Ovary (tissue), 10 donors: ENCODE measurements at places on chromosomes 12 and 14.

GRCh38 chr12:49089821-49090773, 4.5 kb downstream of the DHH start:
- peak; percentile 52 for DNase-seq

DNA sequence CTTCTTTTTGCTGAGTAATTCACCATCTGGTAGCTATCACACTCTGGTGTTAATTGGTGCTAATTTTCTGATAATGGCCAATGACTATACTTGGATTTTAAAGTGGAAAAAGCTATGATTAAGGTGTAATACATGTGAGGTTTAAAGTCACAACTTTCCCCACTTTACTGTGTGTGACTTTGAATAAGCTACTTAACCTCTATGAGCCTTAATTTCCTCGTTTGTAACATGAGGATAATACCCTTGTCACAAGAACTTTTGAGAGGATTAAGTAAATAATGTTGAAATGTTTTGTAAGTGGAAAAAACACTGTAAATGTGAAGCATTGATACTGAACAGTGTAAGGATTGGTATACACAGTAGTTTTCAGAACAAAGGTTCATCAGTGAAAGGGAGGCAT, 65.3 kb downstream of the MSRB3 start:
- no peak for DNase-seq

DNA sequence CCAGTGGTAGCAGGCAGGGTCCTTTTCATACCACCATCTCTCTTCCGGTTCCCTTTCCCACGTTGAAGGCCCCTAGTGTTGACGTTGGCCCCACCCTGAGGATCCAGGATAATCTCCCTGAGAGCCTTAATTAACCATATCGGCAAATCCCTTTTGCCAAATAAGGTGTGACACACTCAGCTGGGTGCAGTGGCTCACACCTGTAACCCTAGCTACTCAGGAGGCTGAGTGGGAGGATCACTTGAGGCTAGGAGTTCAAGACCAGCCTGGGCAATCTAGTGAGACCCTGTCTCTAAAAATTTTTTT, 2.8 kb upstream of the TMEM119 start:
- no peak for DNase-seq

DNA sequence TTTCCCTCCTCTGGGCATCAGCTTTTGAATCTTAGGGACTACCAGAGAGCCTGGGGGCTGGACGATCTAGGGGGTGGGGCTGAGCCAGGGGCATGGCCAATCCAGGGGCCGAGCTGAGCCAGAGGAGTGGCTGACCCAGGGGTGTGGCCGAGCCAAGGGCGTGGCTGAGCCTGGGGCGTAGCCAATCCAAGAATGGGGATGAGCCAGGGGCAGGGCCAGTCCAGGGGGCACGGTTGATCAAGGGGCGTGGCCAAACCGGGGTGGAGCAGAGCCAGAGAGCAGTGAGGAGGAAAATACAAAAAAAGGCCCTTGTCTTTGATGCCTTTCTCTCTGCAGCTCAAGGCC, 219.3 kb upstream of the NOS1 start:
- DNase-seq = no peak

DNA sequence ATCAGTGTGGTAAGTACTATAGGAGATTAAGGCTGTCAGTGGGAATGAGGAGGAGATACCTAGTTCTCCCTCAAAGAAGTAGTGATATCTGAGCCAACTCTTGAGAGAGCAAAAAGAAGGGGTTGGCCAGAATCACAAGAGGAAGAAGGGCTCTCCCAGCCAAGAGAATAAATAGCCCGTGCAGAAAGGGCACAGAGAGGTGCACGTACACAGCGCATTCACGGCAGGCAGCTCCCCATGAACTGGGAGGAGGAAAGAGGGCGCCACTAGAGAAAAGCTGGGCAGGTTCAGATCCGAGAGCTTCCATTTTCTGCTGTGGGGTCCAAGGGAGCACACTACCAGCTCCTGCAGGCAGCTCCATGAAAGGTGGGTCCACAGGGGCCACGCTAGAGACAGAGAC, 59.9 kb downstream of the PPP2R5E start:
- DNase-seq = no peak

DNA sequence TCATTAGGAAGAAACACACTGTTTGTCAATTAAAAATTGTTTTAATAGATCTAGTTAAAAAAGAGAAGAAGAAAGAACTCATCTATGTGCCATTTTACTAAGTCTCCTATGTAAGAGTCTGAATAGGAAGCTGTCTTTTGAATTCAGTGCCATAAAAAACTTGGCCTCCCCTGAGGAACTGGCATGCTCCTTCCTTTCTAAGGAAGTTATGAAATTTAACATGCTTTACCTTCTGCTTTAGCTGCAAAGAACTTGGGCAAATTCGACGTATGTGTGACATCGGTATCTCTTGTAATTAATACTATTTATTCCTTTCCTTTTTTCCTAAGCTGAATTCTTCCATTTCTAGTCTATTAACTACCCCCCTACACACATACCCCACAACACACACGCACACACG, 12.5 kb downstream of the TM7SF3 start:
- DNase-seq = no peak

- no peak for DNase-seq
Measured at GRCh38 chr14:102508410-102508773, 1.2 kb downstream of the ANKRD9 start.

DNA sequence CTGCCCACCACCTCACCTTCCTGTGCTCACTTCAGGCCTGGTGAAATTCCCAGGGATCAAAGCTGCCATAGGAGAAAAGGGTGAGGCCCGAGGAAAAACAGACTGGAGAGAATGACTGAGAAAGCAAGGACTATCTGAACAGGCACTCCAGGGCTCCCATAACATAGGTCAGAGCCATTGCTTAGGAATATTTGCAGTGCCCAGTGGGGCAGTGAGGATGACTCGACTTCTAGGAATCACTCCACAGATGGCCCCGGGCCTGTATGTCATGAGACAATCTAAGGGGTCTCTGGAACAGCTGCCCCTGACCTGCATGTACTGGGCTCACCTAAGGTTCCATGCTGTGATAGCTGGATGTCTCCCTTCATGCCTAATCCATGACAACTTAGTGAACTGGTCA, 51.6 kb downstream of the GPHB5 start:
- no peak for DNase-seq

GRCh38 chr12:44433659-44434058, 442.5 kb downstream of the NELL2 start:
- no peak for DNase-seq

- DNase-seq = no peak
Measured at GRCh38 chr14:84303140-84303539, 1226.8 kb upstream of the FLRT2 start.

GRCh38 chr12:75728826-75729225, 217.4 kb upstream of the KRR1 start:
- DNase-seq = no peak

DNA sequence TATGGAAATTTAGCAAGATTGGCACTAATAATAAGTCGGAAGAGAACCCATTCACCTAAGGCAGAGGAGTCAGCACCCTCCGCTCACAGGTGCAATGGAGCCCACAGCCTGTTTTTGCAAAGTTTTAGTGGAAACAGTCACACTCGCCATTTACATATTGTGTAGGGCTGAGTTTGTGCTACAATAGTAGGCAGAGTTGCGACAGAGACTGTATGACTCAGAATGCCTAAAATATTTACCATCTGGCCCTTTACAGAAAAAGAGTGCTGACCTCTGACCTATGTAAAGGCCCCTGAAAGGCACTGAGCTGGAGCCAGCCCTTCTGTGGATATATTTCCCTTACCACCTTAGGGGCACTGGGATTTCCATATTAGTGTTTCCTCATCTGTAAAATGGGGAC, 79.0 kb downstream of the PRIMA1 start:
- no peak for DNase-seq

- DNase-seq = no peak
Measured at GRCh38 chr12:1814266-1814665, 6.1 kb upstream of the LRTM2 start.

- no peak for DNase-seq
Measured at GRCh38 chr12:59429766-59430165, 166.1 kb upstream of the SLC16A7 start.

- DNase-seq = no peak
Measured at GRCh38 chr12:5026342-5026938, 17.2 kb upstream of the KCNA5 start.

DNA sequence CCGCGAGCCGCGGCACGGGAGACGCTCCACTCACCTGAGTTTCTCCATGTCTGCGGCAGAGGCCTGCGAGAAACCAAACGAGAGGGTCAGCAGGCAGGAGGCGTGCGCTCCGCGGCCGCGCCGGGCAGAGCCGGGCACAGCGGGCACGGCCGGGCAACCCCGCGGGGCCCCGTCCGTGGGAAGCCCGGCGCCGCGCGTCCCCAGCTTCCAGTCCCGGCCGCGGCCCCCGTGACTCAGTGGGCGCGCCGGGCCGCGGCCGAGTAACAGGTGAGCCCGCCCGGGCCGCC, 19.4 kb downstream of the BEGAIN start:
- DNase-seq = no peak

- DNase-seq = no peak
Measured at GRCh38 chr12:115461401-115461800, 777.4 kb upstream of the TBX3 start.

DNA sequence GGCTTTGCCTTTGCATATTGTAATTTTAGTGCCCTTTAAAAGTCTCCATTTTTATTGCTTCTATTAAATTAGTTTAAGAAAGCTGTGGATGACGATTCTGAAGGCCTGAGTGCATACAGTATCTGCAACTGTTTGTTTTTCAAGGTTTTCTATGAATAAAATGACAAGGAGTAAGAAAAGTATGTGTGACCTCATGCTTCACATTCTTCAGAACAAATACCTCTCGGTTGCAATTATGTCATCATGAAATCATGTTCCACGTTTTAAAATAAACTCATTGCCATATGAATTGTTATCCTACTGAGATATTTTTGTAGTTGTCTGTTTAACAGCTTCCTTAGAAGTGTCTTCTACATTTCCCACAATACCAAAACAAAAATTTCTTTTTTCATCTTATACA, 374.6 kb downstream of the MDGA2 start:
- no peak for DNase-seq

DNA sequence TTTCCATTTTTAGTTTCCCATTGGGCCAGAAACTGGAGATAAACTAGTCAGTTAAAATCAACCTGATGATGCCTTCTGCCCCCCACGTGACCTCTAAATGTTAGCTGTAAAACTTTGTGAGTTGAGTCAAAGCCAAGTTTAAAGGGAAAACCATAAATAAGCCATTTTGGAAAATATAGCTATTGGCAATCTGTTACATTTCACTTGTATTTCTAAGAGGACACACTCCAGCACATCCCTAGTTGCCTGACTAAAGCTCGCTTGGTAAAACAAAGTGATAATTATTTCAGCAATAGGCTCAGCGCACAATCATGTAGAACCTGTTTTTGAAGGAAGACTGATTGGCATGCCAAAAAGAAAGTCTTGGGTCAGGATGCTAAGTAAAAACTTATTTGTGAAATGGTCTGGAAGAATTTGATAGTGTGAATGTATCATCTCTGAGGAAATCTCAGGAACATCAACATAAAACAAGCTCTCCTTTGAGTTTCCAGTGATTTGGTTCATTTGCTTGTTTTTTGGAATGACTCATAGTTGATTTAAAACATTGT, 49.2 kb upstream of the AEBP2 start:
- no peak for DNase-seq

- DNase-seq = no peak
Measured at GRCh38 chr12:105835580-105836241, 303.0 kb downstream of the NUAK1 start.

GRCh38 chr12:53856132-53856531, 82.5 kb upstream of the HOXC13 start:
- no peak for DNase-seq

DNA sequence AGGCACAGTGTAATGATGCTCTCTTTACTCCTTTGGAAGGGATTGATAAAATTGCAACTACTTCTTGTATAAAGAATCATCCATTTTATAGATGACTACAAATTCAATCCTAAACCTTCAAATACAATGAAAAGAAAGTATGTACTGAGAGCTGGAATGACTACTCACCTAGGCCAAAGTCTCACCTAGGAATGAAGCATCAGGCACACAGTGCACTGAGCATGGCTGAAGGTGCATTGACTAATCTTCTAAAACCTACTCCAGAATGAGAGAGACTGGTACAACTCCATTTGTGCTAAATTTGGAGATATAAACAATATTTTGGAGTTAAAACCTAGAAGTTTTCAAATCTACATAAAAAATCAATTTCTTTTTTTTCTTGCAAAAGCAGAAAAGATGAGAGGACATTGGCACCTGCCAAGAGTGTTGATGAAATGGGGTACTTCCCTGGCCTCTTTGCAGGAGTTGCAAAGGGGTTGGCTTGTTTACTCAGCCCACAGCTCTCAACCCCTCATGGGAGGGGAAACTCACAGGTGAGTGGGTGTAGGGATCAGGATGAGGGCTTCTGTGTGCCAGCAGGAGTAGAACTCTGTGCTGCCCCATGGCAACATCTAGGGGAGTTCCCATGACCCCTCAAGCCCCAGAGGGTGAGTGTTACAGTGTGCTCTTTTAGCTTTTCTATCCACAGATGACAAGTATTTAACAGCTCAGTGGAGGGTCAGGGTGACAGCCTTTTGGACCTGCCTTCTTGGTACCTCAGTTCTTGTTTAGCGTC, 31.3 kb downstream of the CLECL1 start:
- no peak for DNase-seq

GRCh38 chr12:24378548-24379407, 429.3 kb upstream of the SOX5 start:
- no peak for DNase-seq

DNA sequence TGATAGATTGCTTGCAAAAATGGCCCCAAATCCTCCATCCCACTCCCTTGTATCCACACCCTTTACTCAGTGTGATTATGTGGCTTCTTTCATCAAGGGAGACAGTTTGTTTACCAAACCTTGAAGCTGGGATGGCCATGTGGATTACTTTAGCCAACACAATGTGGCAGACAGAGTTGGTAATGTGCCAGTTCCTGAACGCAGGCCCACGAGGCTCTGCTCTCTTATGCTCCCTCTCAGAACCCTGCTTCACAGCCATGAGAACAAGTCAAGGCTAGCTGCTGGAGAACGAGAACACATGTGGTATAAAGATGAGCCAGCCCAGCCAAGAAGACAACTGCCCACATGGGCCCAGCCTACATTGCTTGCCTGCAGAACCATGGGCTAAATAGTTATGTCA, 162.3 kb downstream of the NDUFA12 start:
- DNase-seq = no peak

- no peak for DNase-seq
Measured at GRCh38 chr12:124809878-124810277, 53.8 kb downstream of the SCARB1 start.
